ENCODE measurements at places on chromosomes 12 and 14.

DNA sequence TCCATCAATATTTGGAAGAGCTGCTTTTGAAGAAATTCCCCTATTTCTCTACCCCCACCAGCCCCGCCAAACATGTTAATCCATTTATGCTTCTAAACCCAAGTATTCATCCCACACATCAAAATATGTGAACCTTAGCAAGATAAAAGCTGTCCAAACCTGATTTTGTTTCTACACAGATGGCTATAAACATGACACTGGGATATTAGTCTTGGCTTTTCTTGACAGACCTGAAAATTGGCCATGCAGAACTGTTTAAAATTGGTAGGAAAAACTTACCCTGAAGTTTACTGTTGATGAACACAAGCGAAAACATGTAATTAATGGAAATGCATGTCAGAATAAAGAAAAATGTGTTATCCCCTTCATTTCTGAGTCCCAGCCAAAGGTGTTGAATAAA lies 370.0 kb downstream of the EGLN3 start:
- DNase-seq = no peak

DNA sequence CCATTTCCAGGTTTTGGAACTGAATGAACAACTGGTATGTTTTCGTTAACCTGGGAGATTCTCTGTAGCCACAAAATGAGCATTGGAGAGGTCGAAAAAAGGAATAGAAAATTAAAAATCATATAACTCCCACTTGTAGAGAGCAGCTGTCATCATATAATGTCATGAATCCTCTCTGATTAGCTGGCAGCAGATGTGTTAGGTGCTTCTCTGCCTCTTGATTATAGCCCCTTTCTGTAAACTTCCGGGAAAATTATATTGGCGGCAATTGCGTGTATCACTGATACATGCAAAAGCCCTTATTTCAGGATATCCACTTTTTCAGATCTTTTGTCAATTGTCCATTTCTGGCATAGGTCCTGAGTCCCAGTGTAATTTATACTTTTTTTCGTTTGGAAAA lies 31.7 kb downstream of the FGD4 start:
- DNase-seq = no peak

- no peak for DNase-seq
Measured at GRCh38 chr12:113860059-113860820, 105.9 kb downstream of the RBM19 start.

GRCh38 chr14:83918546-83918945 lies 1611.4 kb upstream of the FLRT2 start:
- DNase-seq = no peak

- DNase-seq = no peak
Measured at GRCh38 chr12:6226002-6226678, 25.9 kb downstream of the CD9 start.

DNA sequence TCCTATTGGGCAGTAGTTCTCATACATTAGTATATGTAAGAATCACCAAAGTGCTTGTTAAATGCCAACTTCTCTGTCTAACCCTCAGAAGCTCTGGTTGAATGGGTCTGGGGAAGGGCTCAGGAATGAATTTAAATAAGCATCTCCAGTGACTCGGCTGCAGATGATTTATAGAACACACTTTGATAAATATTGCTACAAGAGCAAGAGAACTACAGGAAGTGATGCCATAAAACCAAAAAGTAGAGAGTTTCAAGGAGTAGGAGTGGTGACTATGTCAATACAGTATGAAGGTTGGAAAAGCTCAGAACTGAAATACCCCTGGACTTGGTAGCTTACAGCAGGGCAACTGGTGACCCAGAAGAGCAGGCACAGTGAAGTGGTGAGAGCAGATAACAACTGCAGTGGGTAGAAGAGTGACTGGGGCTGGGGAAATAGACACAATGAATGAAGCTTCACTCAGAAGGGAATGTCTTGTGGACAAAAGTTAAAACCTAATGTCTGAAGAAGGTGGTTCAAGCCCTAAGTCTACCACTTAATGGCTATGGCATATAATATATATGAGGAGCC lies 8.0 kb upstream of the PLEKHA5 start:
- DNase-seq = no peak

DNA sequence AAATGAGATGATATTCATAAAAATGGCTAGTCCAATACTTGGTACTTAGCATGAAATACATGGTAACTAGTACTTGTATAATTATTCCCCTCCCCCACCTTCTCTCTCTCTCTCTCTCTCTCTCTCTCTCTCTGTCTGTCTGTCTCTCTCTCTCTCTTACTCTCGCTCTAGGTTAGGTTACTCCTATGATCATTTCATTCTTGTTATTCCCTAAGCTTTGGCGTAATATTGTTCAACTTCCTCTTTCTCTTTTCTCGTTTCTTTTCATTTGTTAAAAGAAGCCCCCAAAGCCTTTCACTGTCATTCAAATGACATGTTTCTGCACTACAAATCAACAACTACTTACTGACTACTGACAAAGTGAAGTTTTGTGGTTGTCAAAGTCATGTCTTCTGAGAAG lies 89.8 kb downstream of the GRIP1 start:
- no peak for DNase-seq

GRCh38 chr14:68592948-68593556 lies 199.8 kb downstream of the ZFP36L1 start:
- no peak for DNase-seq

- DNase-seq = no peak
Measured at GRCh38 chr12:124365726-124366430, 71.0 kb downstream of the RFLNA start.
